ENCODE measurements at places on chromosomes 4 and X.

DNA sequence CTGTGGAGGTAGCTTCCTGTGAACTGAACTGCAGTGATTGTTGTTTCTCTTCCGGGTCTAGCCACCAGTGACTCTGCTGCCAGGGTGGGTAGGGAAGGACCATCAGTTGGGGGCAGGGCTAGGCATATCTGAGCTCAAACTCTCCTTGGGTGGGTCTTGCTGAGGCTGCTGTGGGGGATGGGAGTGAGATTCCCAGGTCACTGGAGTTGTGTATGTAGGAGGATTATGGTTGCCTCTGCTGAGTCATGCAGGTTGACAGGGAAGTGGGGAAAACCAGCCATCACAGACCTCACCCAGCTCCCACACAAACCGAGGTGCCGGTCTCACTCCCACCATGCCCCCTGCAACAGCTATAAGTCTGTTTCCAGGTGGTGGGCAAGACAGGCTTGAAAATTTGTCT, 1937.8 kb downstream of the PCDH7 start:
- no peak for DNase-seq

DNA sequence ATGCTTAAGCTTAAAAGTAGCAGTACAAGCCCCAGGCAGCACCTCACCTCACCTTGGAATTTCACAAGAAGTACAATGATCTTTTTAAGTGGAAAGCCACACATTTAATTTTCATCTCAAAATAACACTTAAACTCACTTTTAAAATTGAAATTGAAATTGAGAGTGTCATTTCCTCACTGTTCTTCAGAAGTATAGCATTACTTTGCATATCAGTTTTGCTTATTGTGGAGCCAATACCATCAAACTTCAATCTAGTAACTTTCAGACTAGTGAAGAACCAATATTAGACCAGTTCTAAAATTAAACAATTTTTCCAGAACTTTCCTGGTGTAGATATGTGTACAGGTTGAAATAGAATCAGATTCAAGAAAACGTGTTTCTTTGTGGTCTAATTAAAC, 242.4 kb downstream of the NDST4 start:
- DNase-seq = no peak

DNA sequence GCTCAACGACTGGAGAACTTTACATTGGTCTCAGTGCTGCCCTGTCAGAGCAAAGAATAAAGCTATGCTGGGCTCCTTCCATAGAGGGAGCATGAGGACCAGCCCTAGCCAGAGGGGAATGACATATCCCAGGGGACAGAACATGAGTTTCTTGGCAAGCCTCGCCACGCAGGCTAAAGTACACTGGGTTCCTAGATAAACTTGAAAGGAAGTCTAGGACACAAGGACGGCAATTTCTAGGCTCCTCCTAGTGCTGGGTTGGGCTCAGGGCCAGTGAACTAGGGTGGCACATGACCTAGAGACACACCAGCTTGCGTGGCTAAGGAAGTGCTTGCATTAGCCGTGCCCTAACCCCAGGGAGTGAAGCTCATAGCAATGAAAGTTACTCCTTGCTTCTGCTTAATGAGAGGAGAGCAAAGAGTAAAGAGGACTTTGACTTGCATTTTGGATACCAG, 141.0 kb downstream of the MAB21L2 start:
- peak; percentile 69 for DNase-seq

DNA sequence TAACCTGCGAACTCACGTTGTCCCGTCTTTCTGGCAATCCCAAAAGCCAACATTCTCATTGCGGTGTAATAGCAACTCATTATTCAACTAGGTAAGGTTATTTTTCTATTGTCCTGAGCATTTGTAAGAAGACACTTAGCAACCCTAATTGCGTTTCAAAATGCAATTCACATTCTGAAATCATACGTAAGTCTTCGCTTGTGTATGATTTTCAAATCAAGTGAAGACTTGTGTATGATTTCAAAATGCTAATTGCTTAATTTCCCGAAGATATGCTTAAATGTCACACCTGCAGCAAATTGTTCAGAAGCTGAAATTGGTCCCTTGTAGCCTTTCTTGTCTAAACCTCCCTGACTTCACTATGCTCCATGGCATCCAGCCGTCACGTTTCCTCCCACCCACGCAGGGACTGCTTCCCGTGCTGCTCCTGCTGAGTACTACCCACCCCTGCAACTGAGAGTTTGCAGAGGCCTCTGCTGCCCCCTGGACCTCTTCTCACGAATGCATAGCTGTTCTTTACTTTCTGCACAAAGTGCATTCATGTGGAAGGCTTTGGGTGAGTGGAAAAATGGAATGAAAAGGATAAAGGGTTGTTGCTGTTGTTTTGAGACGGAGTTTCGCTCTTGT, 40.8 kb upstream of the CLDN24 start:
- no peak for DNase-seq

GRCh38 chr4:39255266-39255665, 72.9 kb downstream of the WDR19 start:
- no peak for DNase-seq

DNA sequence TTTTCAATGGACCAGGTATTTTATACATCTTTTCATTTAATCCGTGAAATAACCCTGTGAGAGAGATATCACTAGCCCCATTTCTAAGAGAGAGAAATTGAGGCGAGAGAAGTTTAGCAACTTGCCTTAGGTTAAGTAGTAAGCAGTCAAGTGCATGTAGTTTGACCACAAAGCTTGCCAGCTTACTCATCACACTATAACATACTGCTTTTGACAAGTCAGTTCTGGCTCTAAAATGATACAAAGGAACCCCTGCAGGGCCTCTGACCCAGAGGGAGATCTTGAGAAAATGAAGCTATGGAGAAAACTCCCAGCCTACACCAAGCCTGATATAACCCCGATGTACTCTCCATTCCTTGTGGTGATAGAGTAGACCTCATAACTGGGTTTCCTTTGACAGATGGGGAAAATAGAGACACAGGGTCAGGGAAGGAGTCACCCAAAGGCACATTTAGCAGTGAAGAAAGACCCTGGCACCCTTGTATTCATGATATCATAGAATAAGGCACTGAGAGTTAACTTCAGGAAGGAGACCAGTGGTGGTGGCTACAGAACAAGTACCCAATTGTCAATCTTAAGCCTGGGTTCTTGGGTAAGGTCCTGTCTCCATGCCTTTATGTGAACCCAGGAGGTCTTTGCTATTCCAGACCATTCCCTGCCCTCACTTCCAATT, 60.2 kb upstream of the MSN start:
- DNase-seq = no peak

GRCh38 chrX:85065512-85066198, 62.0 kb downstream of the APOOL start:
- no peak for DNase-seq

DNA sequence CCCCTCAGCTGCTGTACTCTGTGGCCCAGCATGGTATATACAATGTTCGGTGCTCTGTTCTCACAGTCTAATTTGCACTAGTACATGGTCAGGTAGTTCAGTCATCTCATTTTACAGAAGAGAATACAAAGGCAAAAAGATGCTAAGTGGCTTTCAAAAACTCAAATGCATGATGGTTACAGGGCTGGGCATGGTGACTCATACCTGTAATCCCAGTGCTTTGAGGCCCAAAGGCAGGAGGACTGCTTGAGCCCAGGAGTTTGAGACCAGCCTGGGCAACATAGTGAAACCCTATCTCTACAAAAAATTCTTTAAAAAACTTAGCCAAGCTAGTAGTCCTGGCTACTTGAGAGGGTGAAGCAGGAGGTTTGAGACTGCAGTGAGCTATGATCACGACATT, 210.5 kb upstream of the KIT start:
- no peak for DNase-seq

GRCh38 chrX:73457306-73457705, 10.5 kb downstream of the CDX4 start:
- DNase-seq = no peak

DNA sequence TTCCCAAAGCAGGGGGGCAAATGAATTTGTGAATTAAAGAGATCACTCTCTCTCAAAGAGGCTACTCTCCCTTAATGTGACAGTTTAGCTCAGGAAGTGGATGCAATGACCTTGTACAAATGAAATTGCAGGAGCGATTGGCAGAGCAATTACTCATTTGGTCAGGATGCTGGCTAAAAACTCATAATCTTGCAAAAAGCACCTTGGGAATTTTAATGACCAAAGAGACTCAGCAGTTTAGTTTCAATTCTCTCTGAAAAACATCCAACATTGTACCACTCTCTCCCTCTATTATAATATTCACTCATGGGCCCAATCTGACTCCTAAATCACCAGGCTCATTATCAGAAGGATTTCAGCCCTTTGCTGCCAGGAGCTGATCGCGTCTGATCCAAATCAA, 26.1 kb downstream of the PDGFC start:
- no peak for DNase-seq

GRCh38 chrX:81202456-81202819, 536 bp downstream of the SH3BGRL start:
- DNase-seq = no peak

DNA sequence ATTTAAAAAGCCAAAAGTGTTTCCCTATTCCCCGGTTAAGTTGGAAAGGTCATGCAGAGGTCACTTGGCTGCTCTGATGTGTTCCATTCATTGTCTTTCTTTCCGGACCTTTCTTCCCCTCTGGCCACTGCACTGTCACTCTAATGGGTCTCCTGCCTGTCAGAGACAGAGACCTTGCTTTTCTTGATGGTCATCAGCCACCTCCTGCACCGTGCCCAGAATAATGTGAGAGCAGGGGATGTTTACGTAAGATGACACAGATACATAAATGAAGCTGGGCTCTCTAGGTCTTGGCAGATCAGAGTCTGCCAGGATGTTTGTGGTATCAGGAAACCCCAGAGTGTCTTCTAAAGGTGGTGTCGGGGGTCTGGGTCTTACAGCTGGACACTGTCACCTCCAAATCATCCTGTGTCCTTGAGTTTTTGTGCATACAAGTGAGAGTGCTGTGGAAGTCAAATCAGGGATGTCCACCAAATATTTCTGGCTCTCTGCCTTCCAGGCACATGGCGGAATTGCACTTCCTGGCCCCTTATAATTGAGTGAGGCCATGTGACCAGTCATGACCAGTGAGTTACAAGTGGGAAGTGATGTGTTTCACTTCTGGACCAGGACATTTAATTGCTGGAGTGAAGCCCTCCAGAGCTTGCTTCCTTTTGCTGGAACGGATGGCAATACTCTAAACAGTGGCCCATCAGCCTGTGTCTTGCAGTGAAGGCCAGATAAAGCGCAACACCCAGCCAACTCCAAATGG, 130.6 kb upstream of the ATP6AP2 start:
- no peak for DNase-seq

DNA sequence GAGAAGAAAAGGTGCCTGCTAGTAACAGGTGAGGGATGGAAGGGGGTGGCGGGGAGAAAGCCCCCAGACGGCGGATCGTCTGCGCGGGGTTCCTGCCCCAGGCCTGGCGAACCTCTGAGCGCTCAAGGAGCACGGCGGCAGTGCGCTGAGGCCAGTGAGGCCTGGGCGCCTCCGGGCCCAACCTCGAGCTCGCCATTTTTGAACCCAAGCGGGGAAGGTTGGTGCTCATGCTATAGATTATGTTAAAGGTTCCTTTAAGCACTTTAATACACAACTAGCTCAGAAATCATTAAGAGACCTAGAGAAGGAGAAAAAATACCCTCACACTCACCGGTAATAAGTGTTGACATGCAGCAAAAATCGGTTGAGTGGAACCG, 7.9 kb downstream of the PITX2 start:
- no peak for DNase-seq

GRCh38 chrX:11421805-11422524, 128.8 kb downstream of the AMELX start:
- DNase-seq = no peak

DNA sequence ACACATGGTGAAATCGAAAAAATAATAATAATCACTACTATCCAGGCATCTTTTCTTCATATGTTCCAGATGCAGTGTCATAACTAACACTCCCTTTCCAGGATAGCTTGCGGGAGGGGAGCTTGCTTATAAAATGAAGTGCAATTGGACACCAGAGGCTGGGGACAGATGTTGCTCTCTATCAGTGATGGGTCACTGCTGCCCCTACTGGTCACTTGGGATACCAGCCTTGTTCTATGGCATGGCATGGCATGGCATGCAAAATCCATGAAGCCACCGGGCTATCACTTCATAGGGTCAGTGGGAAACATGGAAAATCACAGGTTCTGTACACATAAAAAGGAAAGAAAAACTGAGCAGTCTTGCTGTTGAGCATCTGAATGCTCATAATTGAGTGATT, 168.1 kb downstream of the GLRA2 start:
- peak; percentile 30 for DNase-seq

GRCh38 chrX:49761481-49761880, 65.7 kb upstream of the PAGE1 start:
- no peak for DNase-seq

- no peak for DNase-seq
Observed at GRCh38 chr4:67604029-67604381, 45.5 kb downstream of the STAP1 start.

- DNase-seq = no peak
Observed at GRCh38 chrX:45778616-45779015, 577.9 kb upstream of the DIPK2B start.

DNA sequence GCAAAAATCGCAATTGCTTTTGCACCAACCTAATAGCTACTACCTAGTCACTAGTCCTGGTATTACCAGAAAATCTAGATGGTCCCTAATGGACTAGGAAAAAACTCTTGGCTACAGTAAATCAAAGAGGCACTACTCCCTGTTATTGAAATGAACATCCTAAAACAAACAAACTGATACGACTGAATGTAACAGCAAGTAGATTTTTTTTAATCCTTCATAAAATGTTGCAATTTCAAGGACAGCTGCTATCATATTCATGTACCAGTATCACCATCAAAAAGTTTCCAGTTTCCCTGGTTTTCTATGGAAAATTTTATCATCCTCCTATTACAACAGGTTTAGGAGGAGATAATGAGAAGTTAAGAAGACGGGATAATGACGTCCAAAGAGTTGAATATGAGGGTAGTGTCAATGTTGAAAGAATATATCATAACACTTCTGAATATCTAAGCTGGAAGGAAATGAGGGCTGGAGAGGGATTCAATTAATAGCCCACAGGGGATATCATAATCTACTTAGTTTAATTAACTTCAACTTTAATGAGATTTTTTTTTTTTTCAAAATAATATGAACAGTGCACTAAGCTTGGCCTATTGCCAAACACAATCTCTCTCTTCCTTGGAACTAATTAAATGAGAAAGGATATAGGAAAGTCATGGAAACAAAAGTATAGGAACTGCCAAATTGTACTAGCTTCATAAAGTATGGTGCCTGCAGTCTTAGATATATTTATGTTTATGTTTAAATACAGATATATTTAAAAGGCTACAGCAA, 94.8 kb upstream of the SMIM10 start:
- no peak for DNase-seq

GRCh38 chr4:139815778-139816601, 150.4 kb downstream of the MGST2 start:
- DNase-seq = no peak
